Activated naive CD4-positive, alpha-beta T cell treated with anti-CD3 and anti-CD28 coated beads, Interleukin-2, amount 50 U/mL, for 16 hours (primary cell): ENCODE measurements at places on chromosomes 16 and 17.

GRCh38 chr17:31564883-31565301 is 173.4 kb downstream of the RAB11FIP4 start:
- no peak for DNase-seq

GRCh38 chr17:49076573-49077384 is 55.8 kb upstream of the B4GALNT2 start:
- DNase-seq: no peak

DNA sequence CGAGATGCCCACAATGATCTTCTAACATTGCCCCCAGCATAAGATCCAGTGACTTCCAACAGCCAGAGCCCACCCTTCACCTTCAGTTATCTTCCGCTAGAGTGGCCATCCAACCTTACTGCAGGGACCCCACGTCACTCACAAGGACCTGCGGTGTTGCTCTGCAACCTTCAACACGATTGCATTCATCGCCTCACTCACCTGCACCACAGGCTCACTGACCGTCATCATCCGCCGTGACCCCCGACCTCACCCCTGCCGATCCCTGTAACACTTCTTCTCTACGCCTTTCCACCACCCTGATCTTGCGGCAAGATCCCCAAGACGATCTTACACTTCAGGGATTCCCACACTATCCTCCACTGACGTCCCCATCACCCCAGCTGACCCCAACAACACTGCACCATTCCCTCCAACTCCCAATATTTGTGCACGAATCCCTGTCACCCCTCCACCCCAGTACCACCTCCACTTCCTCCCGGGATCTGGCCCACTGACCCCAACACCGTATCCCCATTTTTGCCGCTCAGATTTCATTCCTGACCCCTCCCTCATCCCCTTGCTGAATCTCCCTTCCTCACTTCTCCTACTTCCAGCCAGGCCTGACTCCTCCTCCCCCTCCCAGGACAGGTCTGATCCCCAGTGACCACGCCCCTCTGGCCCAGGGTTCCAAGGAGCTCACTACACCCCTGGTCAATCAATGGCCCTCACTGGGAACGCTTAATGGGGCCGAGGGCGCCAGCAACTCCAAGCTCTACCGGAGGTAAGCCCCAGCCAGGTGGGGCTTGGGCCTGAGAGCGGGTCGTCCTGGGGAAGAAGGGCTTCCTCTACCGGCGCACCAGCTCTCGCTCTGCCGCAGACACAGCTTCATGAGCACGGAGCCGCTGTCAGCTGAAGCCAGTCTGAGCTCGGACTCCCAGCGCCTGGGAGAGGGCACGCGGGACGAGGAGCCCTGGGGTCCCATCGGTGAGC is 7.6 kb downstream of the RUNDC3A start:
- no peak for DNase-seq

GRCh38 chr16:14354561-14355351 is 275.3 kb downstream of the PARN start:
- DNase-seq: peak; percentile 44

DNA sequence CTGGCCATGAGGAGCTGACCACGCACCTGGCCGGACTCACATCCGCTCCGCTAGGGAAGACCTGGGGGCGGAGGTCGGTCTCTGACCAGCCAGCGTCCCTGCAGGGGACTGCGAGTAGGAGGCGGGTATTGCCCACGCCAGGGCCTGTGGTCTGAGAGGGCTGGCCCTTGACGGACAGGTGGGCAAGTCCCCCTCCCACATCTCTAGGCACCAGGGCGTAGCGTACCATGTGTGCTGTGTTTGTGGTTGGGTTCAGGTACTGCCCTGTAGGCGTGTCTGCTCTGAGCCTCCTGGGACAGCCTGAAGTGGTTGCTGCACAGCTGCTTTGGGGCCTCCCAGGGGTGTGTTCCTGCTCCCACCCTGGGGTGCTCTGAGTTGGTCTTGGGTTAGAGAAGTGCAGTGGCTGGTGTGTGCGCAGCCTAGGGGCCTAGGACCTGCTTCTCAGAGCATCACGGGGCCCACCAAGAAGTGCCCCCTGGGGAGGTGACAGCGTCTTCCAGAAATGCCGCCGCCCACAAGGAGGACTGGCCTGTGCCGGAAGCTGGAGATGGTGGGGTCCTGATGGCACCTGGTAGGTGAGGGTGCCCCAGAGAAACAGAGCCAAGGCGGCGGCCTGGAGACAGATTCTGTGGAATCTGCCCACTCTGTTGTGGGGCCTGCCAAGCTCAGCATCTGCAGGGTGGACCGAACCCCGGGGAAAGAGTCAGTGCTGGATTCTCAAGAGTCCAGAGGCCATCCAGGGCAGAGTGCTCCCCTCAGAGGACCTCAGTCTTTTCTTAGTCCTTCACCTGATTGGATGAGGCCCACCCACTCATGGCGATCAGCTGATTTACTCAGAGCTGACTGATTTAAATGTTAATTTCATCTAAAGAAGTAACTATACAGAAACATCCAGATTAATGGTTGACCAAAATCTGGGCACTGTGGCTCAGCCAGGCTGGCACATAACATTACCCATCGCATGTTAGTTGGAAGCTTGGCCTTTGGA is 48.3 kb downstream of the WDR45B start:
- DNase-seq: no peak

- no peak for DNase-seq
Observed at GRCh38 chr17:79630126-79630525, 19.3 kb upstream of the RBFOX3 start.

GRCh38 chr17:8692916-8693315 is 51.7 kb downstream of the CCDC42 start:
- no peak for DNase-seq

DNA sequence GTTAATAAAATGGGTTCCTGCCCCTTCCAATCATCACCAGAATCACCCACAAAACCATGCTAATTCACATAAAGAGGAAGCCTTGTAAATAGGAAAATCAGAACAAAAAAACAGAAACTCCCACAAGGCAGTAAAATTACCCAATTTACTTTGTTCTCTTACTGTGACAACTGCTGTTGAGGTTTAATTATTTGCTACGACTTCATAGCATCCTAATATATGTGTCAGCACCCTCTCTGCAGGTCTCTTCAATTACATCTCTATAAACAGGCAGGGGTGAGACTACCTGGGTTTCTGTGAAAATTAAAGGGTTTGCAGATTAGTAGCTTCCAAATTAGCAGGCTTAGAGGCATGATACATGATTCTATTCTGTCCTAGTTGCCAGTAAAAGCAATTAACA is 2.7 kb downstream of the WDR59 start:
- no peak for DNase-seq
